T-helper 2 cell treated with Interferon-gamma antibody and Interleukin-4, amounts not matched to agents 100 ng/mL and 5 ng/mL, for 36 hours (primary cell): ENCODE measurements at places on chromosomes 6 and 20. TPM values are rescaled to one million over a fixed set of nuclear protein-coding genes. Genes with fewer than 3 reads are reported as not detected.

The FAM217A gene
- total RNA-seq: not detected in 2 replicates

The RAET1L gene
- not detected in 2 replicates for total RNA-seq

The RSPO3 gene
- total RNA-seq: not detected in 2 replicates

The CST1 gene
- total RNA-seq: not detected in 2 replicates

The C4B gene
- total RNA-seq: 3.5 and 4.6 TPM in 2 replicates

The PKIB gene
- total RNA-seq: 0.36 and 0.95 TPM in 2 replicates
